Urothelium cell line (cell line): ENCODE measurements at places on chromosomes 11 and 22.

DNA sequence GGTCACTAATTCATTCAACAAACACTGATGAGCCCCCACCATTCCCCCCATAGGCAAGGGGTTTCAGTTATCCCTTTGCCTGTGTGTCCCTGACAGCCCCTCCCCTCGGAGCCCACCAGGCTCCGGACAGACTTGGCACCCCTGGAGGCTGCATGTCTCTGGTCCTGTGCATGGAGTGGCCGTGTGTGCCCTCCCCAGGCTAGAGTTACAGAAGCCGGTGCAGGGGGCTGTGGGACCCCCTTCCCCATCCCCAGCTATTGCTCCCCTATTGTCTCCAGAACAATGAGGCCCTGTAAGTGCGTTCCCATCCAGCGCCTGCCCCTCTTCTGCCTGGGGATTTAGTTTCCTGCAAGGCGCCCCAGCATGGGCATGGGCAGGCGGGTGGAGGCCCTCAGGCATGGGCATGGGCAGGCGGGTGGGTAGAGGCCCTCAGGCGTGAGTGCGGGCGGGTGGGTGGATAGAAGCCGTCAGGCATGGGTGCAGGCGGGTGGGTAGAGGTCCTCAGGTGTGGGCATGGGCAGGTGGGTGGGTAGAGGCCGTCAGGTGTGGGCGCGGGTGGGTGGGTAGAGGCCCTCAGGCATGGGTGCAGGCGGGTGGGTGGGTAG lies 1.5 kb downstream of the MUC2 start:
- DNase-seq, result no peak

DNA sequence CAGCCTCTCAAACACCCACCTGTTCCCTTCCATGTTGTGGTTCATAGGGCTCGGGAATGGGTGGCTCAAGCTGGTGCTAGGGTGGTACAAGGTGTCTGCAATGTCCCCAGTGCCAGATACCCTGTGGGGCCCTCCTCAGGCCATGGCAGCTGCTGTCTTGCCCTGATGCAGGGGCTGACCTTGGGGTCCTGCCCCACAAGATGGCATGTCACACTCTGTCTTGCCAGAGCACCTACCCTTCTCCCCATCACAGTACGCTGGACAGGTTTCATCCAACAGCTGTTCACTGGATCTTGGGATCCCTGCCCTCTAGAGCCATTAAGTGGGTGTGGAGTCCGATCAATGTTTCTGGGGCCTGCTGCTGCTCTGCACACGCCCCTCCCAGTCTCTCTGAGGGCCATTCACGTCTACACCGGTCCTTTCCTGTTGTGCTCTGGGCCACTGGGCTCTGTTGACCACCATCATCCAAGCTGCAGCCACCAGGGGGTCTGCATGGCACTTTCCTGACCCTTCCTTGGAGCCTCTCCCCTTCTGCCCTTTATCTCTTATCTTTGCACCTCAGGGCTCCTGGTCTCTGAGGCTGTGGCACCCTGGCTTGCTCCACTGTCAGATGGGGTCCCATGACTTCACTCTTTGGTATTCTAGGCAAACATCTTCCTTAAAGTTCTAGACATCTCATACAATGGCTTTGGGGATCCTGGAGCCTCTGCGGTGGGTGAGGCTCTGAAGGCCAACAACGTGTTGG lies 7.1 kb downstream of the LRRC74B start:
- no peak for DNase-seq

GRCh38 chr22:27286711-27287110 lies 514.8 kb downstream of the MN1 start:
- DNase-seq, result no peak

DNA sequence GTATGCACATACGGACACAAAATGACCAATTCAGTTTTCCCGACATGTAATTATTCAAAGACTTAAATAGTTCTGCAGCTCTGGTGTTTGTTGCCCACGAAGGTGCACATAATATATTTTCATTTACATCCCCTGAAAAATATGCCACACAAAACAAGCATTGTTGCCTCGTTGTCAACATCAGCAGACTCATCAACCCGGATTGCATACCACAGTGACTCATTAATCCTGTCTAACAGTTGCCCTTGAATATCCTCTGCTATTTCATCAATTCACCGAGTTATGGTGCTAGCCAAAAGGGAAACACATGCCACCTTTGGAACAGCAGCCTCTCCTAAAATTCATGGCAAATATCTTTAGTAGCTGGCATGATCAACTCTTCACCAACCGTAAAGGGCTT lies 582.2 kb downstream of the LRRC4C start:
- peak; percentile 68 for DNase-seq

DNA sequence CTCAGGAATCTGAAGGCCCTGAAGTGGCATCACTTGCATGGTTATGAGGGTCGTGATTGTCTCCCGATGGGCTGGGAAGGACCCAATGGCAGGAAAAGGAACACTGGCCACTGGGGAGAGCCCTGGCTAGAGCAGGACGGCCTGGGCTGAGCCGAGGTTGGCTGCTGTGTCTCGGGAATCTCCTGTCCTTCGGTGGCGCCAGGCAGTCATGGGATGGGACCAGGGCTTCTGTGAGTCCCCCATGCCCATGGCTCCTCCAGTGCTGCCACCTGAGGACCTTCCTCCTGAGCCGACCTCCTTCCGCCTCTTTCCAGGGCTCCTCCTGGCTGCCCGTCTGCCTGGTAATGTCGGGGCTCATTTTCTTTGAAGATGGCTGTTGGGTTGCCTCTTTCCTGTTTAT lies 1394.0 kb downstream of the BRD1 start:
- DNase-seq, result no peak

DNA sequence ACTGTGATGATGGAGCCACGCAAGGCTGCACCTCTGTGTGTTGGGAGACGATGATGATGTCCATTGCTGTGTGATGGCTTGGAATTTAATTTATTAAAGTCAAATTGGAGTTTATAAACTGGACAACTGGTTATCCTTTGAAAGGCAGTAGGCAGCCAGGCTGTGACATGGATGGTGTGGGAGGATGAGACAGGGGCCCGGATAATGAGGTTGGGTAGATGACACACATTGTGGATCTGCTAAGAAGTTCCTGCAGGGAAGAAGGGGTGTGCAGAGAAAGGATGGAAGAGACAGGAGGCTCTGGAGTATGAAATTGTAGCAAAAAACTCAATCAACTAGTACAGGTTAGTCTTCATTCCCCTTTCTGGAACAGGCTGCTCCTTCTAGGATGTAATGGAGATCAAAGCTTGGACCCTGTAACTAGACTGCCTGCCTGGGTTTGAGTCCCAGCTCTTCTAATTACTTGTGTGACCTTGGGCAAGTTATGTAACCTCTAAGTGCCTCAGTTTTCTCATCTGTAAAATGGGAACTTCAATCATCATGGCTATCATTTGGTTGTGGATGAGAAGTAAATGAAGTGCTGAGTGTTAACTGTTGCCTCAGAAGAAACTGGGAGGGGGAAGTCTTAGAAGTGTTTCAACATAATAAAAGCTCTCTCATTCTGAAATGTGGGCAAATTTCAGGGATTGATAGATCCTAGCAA lies 4.2 kb upstream of the HINFP start:
- DNase-seq, result no peak

GRCh38 chr22:31836010-31836409 lies 82.2 kb downstream of the DEPDC5 start:
- DNase-seq, result no peak

DNA sequence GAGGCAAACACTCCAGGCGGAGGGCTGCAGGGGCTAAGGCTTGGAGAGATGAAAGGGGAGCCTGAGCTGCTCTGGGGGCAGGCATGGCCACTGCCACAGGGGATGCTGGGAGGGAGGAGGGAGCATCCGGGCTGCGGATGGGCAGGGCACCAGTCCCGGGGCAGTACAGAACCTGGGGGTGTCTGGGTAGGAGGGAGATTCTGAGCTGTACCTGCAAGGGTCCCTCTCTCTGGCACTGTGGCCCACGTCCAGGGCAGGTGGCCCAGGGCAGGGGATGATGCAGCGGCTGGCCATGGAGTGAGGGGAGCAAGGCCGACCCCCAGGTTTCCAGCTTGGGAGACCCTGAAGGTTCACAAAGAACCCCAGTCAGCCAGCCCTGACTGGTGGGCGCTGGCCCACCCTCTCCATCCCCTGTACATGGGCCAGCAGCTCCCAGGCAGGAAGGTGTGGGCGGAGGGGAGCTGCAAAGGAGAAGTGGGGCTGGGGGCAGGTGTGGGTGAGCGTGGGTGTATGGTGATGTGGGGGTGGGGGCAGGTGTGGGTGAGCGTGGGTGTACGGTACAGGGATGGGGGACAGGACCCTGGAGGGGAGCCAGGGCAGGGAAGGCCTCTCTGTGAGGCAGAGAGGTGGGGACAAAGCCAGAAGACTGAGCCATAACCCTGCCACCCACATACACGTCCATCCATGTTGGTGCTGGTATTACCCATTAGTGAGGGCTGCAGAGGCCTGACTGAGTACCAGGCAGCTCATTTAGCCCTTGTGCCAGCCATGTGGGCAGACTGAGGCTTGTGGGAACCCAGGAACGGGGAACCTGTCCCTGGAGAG lies 2.2 kb upstream of the TNFRSF13C start:
- DNase-seq, result no peak

- DNase-seq, result no peak
Measured at GRCh38 chr11:353179-353873, 16.0 kb upstream of the B4GALNT4 start.

- DNase-seq, result no peak
Measured at GRCh38 chr22:32646476-32646875, 155.0 kb upstream of the TIMP3 start.

DNA sequence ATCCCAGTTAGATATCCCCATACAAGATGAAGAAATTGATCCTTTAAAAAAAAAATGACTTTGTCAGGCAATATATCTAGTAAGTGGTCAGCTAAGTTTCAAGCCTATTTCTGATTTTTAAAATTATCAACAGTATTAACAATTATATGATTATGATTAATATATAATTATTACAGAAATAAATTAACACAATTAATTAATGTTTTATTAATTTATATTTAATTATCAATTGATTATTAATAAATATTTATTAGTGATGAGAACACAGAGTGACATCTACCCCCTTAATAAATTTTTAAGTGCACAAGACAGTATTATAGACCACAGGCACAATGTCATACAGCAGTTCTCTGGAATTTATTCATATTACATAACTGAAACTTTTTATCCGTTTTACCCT lies 22.0 kb downstream of the MUC15 start:
- DNase-seq, result no peak

DNA sequence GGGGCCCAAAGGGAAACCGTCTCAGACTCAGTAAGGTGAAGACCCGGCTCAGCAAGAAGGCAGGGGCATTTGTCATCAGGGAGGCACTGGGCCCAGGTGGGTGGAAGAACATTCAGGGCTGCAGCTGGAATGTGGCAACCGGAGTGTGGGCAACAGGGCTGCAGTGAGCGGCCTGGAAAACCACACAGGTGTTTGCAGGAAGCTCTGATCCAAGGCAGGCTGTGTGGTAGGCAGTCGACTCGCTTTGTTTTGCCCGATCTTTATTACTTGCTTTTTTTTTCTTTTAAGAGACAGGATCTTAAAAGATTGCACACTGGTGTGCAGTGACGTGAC lies 82.8 kb downstream of the DGCR2 start:
- DNase-seq, result no peak

- DNase-seq, result peak; percentile 8
Measured at GRCh38 chr11:91248199-91248807, 976.3 kb upstream of the FAT3 start.

GRCh38 chr11:114821621-114822412 lies 143.5 kb downstream of the NXPE2 start:
- peak; percentile 71 for DNase-seq

DNA sequence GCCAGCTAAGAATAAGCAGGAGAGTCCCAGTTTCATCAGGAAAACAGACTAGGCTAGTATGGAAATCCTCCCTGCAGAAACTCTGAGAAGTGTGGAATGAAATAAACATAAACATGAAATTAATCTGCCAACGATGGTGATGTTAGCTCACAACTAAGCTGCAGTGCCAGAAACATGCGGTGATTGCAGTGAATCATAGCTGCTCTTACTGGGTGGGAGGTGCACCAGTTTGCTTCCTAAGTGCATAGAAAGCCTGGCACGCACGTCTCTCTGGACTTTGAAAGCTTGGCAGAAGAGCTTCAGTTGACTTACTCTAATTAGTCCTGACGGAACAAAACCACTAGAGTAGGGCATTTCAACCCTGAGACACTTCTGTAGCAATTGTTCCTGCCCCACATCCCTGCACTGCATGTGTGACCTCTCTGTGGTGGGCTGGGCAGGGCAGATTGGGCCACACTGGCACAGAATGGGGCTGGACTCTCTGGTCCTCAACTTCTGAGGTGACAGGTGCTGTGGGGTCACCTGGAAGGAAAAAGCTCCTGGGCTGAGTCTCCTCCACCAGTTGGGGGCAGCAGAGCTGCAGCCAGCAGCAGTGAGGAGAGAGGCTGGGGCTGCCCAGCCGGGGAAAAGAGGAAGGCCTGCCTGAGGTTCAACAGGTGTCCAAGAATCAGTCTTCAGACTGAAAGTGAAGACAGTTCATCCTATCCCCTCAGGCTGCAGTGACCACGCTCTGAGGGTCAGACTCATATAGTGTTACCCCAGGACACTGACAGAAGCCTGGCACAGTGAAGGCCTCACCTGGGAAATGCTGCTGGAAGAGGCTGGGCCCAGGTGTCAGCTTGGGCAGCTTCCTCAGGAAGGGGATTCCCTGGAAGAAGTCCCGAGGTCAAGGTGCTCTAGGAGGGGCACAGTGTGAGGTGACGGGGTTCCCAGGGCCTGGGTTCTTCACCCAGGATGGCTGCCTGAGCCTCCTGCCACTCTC lies 40.5 kb downstream of the GGTLC2 start:
- DNase-seq, result peak; percentile 41

- no peak for DNase-seq
Measured at GRCh38 chr22:25797498-25798290, 55.7 kb downstream of the MYO18B start.

DNA sequence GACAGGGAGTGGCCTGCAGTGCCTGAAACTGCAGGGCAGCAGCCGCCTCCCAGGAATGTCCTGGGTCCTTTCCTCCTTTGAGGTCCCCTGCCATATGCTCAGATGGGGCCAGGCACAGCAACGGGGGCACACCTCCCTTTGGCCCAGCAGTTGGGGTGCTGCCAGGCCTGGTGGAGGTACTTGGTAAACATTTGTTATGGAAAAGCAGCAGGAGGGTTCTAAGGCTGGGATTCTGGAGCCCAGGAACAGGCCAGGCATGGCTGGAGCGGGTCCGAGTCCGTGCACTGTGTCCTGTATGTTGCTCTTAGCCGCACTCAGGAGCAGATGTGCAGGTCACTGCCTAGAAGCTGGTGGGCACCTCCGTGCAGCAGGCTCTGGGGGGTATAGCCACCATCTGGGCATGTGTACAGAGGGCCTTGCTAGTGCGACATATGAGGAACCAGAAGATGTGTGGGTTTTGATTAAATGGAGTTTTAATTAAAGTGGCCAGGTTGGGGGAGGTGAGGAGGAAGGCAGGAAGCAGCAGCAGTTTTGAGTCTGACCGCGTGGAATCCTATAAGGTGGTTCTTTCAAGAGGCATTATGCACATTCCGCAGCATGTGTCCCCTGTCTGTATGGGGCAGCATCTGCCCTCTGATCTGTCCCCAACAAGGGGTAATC lies 1.5 kb downstream of the ADORA2A start:
- no peak for DNase-seq

- DNase-seq, result no peak
Measured at GRCh38 chr11:96335388-96335787, 7.6 kb downstream of the MAML2 start.
